Nephron progenitor cell (in vitro differentiated cells): ENCODE measurements at places on chromosomes 12 and 14.

GRCh38 chr12:12803186-12803585 is 10.0 kb upstream of the DDX47 start:
- no peak for DNase-seq

- DNase-seq, result no peak
Observed at GRCh38 chr12:128455851-128456250, 188.9 kb downstream of the TMEM132C start.

DNA sequence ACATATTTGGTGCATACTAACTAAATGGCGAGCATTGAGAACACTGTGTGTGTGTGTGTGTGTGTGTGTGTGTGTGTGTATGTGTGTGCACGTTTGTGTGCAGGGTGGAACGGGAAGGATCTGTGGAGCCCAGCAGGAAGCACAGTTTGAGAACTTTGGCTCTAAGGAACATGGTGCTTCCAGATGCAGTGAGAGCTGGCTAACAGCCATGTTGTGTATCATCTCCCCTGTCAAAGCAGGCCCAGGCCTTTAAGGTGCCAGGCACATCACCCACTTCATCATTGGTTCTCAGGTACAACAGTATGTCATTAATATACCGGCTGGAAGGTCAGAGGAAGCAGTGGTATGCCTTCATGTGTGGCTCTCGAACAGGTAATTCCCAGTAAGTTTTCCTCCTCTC is 72.5 kb downstream of the SLC8A3 start:
- DNase-seq, result no peak

- no peak for DNase-seq
Observed at GRCh38 chr12:29376118-29376517, 4.9 kb downstream of the ERGIC2 start.

DNA sequence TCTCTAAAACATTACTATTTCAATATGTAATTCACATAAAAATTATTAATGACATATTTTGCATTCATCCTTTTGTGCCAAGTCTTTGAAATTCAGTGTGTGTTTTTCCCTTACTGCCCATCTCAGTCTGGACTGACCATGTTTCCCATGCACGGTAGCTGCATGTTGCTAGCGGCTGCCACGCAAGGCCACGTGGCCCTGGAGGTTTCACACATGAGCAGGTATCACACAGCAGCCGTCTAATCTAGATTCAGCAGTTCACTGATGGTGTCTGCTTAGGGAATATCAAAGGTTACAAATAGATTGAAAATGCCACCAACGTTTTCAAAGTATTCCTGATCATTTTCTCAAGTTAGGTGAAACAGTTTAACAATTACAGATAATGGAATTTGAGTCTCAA is 234.8 kb upstream of the FKBP4 start:
- DNase-seq, result no peak
